GM06990 (cell line): ENCODE measurements at places on chromosomes 4 and X.

DNA sequence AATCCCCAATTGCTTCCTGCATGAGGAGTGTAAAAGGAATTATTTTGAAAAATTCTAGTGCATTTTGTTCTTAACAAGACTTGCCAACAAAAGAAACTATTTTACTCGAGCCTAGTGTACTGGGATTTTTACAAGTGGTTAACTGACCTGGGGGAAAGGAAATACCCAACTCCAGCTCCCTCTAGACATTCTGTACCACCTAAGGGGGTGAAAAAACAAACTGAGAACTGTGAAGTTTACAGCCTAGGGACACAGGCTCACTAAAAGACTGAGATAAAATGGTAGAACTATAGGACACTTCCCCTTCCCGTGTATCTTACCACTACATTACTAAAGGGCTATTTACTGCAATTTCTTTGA, 2.6 kb upstream of the ADH5 start:
- no peak for DNase-seq

DNA sequence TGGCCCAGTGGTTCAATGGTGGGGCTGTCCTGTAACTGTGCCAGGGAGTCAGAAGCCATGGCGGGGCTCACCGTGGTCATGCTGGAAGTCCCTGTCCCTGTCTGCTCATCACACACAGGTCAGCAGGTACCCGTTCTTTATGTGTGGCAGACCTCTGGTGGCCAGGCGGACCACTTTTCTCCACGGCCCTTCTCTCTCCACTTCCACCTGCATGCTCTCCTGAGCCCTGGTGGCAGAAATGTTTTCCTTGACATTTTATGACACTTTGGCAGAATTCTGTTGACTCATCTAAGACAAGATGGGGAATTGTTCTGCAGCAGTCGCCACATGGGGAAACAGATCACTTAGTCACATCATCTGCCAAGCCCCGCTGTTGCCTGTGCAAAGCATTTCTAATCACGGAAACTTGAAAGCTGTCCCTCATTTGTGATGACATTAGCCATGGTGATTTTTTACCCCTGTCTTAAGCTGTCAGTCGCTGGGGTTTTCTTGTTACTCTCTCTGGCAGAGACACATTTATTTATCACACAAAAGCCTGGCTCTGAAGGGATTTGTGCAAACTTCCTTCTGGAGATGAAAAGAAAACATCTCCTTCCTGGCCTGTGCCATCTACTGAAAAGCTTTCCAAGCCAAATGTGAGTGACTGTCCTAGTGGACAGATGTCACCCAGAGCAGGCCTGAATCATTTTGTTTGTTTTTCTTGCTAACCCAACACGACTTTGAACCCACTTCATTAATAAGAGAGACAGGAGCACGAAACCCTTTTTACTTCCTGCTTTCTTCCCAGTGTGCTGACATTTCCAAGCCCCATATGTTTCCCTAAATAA, 38.8 kb upstream of the STIM2 start:
- no peak for DNase-seq

DNA sequence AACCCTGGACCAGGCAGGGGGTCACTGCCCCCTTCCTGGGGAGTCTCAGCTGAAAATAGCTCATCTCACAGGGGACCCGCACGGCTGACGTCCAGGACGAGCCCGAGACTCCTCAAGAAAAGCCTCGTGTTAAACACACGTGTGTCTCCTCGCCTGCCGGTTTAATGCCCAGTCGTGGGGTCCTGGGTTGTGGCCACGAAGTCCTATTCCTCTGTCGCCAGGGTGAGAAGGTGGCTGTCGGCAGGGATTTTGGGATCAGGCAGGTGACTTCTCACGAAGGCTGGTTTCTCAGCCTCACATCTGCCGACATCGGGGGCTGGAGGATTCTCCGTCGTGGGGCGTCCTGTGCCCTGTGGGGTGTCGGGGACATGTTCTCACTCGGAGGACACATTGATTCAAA, 44.3 kb upstream of the PPP2R3B start:
- DNase-seq, result no peak

DNA sequence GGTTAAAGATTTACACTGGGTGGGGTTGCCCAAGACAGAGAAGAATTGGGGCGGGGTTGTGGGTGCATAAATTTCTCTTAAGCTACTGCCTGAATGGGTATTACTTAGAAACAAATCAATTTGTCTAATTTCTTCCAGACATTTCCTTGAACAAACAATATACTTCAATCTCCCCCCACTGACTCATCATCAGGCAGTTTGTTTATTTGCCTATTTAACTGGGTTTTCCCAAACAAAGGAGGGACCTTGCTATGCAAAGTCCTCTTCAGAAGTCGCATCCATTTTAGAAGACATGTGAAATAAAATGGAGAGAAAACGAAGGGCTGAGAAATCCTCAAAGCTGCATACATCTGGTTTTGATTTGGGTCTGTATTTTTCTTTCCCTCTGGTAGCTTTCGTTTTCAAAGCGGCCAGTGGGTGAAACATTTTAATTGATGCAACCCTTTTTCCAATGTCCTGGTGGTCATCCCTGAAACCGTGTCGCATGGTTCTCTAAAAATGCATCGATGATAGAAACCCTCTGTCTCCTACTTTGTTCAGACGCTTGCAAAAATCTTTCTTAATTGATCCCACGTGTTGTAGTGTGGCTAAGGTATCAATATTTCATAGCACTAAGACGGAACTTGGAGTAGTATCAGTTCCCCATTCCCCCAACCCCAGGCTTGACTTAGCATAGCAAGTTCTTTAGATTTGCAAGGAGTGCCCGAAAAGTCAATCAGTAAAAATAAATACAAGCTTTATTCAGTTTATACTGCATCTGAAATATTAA, 115.1 kb upstream of the MXRA5 start:
- DNase-seq, result no peak

DNA sequence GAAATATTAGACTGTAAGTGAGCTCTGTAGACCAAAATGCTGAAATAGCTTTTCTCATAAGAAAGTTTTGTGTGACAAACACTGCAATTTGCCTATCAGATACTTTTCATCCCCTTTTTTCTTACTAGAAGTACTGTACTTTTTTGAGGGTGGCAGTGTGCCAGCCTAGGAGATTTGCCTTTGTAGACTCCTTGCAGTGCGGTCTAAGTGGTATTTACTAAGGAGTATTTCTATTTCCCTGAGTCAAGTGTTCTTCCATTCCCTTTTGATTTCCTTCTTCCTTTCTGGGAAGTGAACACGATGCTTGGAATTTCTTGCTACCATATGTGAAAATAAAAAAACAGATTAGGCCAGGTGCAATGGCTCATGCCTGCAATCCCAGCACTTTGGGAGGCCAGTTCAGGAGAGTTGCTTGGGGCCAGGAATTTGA, 34.6 kb downstream of the PDLIM5 start:
- no peak for DNase-seq

- no peak for DNase-seq
Measured at GRCh38 chrX:68697465-68698125, 50.1 kb downstream of the STARD8 start.

DNA sequence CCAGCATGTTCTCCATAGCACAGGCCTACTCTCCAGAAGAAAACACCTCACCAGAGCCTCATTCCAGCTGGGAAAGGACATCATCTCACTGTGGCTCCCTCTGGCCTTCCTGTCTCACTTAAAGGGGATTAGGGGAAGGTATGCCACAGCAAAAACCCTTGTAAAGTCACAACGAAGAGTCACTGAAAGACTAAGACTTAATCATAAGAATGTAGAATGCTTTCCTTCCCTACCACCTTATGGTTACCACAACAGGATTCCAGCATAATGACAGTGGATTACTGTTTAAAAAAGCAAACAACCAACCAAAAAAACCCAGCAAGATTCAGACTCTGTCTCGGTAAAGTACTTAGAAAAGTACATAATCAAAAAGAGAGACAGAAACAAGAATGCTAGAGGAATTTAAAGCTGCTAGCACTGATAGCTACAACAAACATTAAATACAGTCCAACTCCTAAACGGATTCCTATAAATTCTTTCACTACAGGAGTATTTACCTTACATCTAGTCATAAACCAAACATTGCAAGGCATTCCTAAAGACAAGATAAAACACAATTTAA, 75.1 kb downstream of the BANK1 start:
- DNase-seq, result no peak

GRCh38 chr4:2442175-2442993, 23.6 kb downstream of the CFAP99 start:
- DNase-seq, result no peak

DNA sequence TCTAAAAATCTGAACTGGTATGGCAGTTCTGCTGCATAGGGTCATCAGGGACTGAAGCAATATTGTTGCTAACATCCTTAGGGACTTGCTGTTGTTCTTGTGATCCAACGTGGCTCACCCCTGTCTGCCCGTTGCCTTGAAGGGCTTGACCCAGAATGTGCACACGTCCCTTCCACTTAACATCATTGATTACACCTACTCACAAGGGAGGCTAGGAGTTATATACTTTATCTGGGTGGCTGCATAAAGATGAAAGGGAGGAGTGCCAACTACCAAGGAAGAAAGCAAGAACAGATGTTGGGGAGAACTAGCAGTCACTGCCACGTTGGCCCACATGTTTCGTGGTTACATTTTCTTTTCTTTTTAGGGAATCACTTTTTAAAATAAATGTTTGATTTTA, 34.0 kb downstream of the SLC9A6 start:
- DNase-seq, result no peak

GRCh38 chr4:76363556-76364290, 57.2 kb downstream of the STBD1 start:
- no peak for DNase-seq

DNA sequence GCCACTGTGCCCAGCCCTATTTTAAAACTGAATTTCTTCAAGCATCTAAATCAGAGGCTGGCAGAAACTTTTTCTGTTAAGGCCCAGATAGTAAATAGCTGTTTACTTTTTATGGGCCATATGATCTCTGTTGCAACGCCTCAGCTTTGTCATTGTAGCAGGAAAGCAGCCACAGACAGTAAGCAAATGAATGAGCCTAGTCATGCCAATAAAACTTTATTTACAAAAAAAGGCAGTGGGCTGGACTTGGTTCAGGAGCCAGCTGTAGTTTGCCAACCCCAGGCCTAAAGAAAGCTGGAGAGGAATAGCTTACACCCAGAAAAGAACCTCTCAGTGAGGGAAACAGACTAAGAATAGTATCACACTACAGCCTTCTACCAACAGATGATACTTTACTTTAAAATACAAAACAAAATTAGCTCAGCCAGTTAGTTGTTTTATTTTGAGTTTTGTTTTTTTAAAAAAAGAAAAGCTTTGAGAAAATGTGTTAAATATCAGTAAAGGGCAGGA, 25.5 kb downstream of the CHST7 start:
- DNase-seq, result no peak

DNA sequence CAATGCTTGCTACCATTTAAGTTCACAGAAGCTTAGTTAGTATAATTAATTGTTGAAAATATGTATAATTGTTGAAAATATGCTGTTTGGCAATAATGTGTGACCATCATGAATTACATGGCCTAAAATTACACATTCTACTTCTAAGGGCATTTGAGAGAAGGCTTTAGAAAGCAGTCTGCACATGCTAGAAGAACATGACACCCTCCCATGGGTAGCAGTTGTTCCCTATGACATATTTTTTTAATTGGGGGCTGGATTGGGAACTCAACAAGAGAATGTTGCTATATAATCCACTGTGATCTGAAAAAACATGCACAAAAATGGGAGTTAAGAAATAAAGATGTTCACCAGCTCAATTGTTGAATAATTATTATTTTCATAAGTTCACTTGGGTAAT, 331.4 kb downstream of the ARHGAP24 start:
- no peak for DNase-seq

- DNase-seq, result no peak
Measured at GRCh38 chr4:185395238-185395955, at the start of gene LRP2BP. TSS of gene LRP2BP (minus strand) at chr4:185395924. CDS start at chr4:185378186, 17,738 bp downstream.

DNA sequence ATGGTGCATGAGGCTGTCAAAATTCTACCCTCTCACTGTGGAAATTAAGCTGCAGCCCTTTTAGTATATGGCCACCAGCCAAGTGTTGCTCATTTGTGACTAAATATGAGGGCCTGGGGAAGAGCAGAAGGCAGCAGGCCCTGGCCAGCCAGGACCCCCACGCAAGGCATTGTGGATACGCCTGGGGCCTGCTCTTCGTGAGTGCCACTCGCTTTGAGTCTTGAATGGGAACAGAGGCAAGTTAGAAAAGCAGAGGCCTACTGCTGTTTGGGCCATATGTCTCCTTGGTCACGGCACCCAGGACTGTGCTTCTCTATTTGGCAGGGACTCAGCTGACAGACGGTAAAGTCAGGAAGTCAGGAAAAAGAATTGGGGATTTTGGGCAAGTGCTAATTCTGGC, 10.9 kb downstream of the RTL5 start:
- DNase-seq, result no peak

GRCh38 chrX:28850955-28851354, 263.7 kb downstream of the IL1RAPL1 start:
- DNase-seq, result no peak

GRCh38 chrX:50442426-50443116, 28.1 kb downstream of the DGKK start:
- DNase-seq, result no peak

GRCh38 chr4:6502747-6503465, 30.5 kb upstream of the PPP2R2C start:
- no peak for DNase-seq

- no peak for DNase-seq
Measured at GRCh38 chrX:3181846-3182245, 140.6 kb downstream of the ARSF start.

GRCh38 chr4:48141048-48141447, 7.0 kb upstream of the TXK start:
- no peak for DNase-seq

DNA sequence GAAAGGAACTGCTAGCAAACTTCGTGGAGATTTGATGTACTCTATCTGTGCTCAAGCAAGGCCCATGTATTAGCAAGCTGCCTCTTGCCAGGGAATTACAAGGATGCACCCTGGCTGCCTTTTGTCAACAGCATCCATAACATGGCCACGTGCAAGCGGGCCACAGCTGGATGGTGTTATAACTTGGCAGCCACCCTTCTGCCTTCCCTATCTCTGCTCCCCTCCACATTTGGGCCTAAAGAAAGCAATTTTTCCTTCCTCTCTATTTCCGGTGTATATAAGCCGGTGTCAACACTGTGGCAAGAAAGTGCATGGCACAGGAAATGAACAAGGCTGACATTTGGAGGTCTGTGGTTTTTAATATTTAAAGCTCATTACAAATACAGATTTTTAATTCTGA, 94.8 kb downstream of the CLNK start:
- DNase-seq, result no peak

DNA sequence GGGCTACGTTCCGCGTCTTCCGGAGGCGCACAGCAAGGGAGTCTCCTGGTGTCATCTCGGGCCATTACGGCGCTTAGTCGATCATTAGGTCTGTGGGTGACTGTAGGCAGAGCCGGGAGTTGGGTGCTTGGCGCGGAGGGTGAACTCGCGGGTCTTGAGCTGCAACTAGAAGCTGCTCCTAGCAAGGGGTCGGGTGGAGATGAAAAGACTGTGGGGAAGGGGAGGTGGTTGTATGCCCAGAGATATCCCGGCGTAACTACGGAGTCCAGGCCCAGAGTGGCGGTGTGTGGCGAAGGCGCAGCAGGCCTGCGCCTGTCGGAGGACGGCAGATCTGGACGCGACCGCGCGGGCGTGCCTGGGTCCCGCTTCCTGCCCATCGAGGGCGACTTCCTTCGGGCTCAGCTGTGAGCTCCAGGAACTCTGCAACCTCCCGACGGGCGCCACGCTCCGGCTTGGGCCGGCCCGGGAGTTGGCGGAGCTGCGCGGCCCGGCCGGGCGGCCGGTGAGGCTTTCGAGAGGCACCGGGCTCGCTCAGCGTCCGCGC, 2.7 kb upstream of the NKX3-2 start:
- DNase-seq, result no peak

GRCh38 chr4:125393825-125394224, 79.1 kb downstream of the FAT4 start:
- DNase-seq, result no peak
